ENCODE measurements at places on chromosomes 1 and 21. TPM values are rescaled to one million over a fixed set of nuclear protein-coding genes. Genes with fewer than 3 reads are reported as not detected.

- no peak for DNase-seq
Measured at GRCh38 chr1:33898881-33899280, 35.0 kb downstream of the HMGB4 start.

- DNase-seq, result no peak
Measured at GRCh38 chr1:221743416-221744208, 1.7 kb upstream of the DUSP10 start.

DNA sequence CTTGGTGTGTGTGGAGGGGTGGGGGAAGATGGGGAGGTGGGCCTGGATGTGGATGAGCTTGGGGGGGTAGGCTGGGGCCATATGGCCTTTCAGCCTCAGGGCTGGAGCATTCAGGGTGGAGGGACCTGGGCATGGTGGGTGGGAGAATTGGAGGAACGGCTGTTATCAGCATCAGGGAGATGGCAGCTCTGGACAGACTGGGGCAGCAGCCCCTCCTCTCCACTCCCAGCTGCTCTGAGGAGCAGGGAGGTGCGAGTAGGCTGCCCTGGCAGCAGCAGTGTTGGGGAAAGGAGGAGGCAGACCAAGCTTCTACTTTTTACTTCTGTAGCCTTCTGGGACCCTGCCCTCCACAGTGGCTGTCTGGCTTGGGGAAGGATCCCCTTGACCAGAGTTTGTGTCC lies 10.2 kb downstream of the PPFIA4 start:
- DNase-seq, result no peak

- no peak for DNase-seq
Measured at GRCh38 chr1:43493661-43494450, 36.8 kb upstream of the PTPRF start.

GRCh38 chr1:201096977-201097856 lies 15.0 kb downstream of the CACNA1S start:
- DNase-seq, result no peak

GRCh38 chr1:7317888-7318287 lies 453.2 kb upstream of the VAMP3 start:
- no peak for DNase-seq

- DNase-seq, result no peak
Measured at GRCh38 chr1:15424981-15425380, 13.3 kb upstream of the CTRC start.

DNA sequence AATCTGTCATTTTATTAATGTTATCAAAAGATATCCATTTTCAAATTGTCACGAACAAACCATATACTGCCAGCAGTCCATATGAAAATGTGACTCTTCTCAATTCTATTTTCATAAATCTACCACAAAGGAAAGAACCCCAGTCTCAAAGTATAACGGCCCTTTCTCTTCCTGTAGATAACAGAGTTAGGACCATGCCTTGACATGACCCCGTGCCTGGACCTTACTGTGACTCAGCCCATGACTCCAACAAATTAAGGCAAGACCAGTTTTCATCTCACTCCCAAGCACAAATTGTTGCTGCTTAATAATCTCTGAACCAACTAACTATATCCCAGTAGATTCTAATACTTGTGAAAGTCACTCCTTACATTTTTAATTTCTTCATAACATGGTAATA lies 124.4 kb upstream of the NFIA start:
- DNase-seq, result no peak

EDN2 gene
- total RNA-seq, result not detected

SFN gene
- 1.3 TPM for total RNA-seq

FCRLA gene
- total RNA-seq, result not detected

LRRC53 gene
- total RNA-seq, result not detected
